ENCODE measurements at places on chromosomes 3 and 15.

- no peak for DNase-seq
Observed at GRCh38 chr3:125145751-125146475, 66.6 kb downstream of the SLC12A8 start.

GRCh38 chr15:71629781-71630474, 180.4 kb upstream of the NR2E3 start:
- no peak for DNase-seq

GRCh38 chr15:67549736-67550135, 7.2 kb downstream of the MAP2K5 start:
- DNase-seq = no peak

- DNase-seq = no peak
Observed at GRCh38 chr3:149705416-149705815, 46.9 kb downstream of the COMMD2 start.

DNA sequence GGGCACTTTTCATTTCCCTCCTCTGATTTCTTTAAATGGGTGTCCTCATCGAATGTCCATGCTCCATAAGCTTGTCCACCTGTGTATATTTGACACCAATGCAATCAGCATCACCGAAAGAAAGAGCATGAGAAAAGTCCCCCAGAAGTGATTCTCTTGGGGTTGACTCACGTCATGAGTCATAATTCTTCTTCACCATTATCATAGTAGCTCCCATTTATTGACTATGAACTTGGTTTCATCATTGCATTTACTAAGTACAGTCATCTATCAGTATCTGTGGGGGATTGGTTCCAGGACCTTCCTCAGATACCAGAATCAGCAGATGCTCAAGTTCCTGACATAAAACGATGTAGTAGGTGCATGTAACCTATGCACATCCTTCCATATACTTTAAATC, 372.5 kb upstream of the CFAP20DC start:
- DNase-seq = no peak

- DNase-seq = no peak
Observed at GRCh38 chr15:93195109-93195508, 106.1 kb upstream of the RGMA start.

DNA sequence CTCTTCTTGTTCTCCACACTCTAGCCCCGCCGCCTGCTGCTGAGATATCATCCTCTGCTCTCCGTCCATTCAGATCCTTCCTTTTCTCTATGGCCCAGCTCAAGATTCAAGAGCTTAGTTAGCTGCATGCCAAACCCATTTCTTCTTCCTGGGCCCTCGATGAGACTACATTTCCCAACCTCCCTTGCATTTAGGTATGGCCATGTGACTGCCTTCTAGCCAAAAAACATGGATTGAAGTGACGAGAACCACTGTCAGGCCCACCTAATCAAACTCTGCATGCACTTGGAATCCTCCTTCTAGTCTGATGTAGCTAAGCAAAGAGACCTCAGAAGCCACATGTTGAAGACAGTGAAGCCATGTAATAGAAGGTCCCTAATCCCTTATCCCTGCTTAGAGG, 308.2 kb downstream of the VPS13C start:
- DNase-seq = no peak

DNA sequence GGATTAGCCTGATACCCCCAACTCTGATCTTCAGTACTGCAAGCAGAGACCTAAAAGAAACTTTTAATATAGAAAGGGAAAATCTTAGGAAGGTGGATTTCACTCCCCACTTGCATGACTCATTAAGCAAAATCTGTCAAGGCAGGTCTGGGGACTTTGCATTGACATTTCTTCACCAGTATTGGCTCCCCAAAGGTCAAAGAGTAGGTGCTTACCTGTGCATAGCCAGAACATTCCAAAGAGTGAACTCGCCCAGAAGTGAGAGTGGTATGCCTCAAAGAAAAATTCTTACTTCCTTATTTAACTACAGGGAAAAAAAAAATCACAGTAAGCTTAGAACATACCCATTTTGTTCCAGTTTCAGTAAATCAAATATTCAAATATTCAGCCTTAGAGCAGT, 140.9 kb upstream of the TP63 start:
- no peak for DNase-seq

DNA sequence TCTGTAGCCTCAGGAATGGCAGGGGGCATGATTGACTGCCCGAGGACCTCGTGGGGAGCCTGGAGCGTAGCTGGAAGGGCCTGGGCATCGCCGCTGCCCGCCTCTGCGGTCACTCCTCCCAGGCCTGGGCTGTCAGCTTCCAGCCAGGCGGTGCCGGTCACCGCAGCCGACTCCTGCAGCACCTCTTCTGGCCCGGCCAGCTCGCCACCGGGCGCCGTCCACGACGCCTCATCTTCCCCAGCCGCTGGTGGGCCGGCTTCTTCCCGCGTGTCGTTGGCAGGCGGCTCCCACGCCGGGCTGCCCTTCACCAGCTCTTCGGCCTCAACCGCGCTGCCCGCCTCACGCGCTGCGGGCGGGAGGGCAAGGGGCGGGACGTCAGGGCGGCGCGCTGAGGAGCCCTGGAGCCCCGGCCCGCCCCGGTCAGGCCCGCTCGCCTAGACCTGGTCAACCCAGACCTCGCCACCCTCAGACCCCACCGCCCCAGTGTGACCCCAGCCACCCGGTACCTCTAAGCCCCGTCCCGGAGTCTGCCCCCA, 1.0 kb downstream of the CSPG5 start:
- DNase-seq = peak; percentile 61

- DNase-seq = peak; percentile 10
Observed at GRCh38 chr3:157618075-157618760, 115.0 kb upstream of the VEPH1 start.

GRCh38 chr15:63519548-63520178, 15.3 kb downstream of the USP3 start:
- no peak for DNase-seq

- DNase-seq = no peak
Observed at GRCh38 chr3:15796771-15797641, 773 bp downstream of the ANKRD28 start.

GRCh38 chr3:28835751-28836150, 445.1 kb upstream of the RBMS3 start:
- DNase-seq = no peak

GRCh38 chr15:48855501-48856440, 22.2 kb upstream of the EID1 start:
- DNase-seq = peak; percentile 19
